ENCODE measurements at places on chromosomes 11 and 22. TPM values are rescaled to one million over a fixed set of nuclear protein-coding genes. Genes with fewer than 3 reads are reported as not detected.
A peak's percentile ranks its signal among the peaks of the same experiment; 100 is the strongest.

CCDC87 gene
- 1.1 TPM for total RNA-seq

SELENOO gene
- total RNA-seq = 19.9 TPM

CNIH2 gene
- total RNA-seq = not detected

BIRC3 gene
- 15.9 TPM for total RNA-seq

TSPAN32 gene
- 3.6 TPM for total RNA-seq

CRYBA4 gene
- not detected for total RNA-seq

DDTL gene
- total RNA-seq = not detected

FXYD6 gene
- total RNA-seq = 75.3 TPM

MGAT3 gene
- total RNA-seq = 2.8 TPM

CELF1 gene
- total RNA-seq = 146 TPM

SHANK3 gene
- total RNA-seq = 5.9 TPM

CHST1 gene
- 2.3 TPM for total RNA-seq

OOSP4B gene
- total RNA-seq = not detected

ADAMTS15 gene
- total RNA-seq = 11.8 TPM

CSNK2A3 gene
- total RNA-seq = 0.59 TPM

PDGFB gene
- total RNA-seq = 16.8 TPM

KCNK4 gene
- not detected for total RNA-seq

NPAS4 gene
- 0.27 TPM for total RNA-seq

BATF2 gene
- total RNA-seq = 3.4 TPM

DNA sequence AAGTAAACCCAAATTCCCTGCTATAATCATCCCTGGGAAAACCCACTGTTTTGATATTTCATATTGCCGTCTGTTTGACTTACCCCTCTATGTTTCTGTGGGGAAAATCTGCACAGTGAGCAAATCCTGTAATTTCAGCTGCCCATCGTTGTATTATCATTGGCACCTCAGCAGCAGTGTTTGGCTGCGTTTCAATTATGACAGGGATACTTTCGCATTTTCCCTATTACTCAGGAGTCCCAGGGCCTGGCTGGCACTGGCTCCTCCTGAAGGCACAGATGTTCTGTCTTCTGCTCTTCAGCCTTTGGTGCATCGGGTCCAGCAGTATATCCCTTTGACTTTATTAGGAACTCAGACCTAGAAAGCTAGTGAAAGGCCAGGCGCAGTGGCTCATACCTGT lies 12.2 kb upstream of the MMP12 start:
- H3K4me3 ChIP-seq = no peak overlapping the region
- H3K27ac ChIP-seq = no peak overlapping the region
- H3K4me1 ChIP-seq = no peaks in the 10 kb centered on the region
- ATAC-seq = no peak

GRCh38 chr22:30240541-30241417 lies 5.8 kb downstream of the LIF start:
- H3K4me3 ChIP-seq = no peak overlapping the region
- H3K27me3 ChIP-seq = peaks cover 34% of the 10 kb centered on the region
- H3K27ac ChIP-seq = no peak overlapping the region
- peaks cover 7% of the 10 kb centered on the region for H3K4me1 ChIP-seq
- no peak for ATAC-seq
- no peaks in the 10 kb centered on the region for H3K36me3 ChIP-seq

DNA sequence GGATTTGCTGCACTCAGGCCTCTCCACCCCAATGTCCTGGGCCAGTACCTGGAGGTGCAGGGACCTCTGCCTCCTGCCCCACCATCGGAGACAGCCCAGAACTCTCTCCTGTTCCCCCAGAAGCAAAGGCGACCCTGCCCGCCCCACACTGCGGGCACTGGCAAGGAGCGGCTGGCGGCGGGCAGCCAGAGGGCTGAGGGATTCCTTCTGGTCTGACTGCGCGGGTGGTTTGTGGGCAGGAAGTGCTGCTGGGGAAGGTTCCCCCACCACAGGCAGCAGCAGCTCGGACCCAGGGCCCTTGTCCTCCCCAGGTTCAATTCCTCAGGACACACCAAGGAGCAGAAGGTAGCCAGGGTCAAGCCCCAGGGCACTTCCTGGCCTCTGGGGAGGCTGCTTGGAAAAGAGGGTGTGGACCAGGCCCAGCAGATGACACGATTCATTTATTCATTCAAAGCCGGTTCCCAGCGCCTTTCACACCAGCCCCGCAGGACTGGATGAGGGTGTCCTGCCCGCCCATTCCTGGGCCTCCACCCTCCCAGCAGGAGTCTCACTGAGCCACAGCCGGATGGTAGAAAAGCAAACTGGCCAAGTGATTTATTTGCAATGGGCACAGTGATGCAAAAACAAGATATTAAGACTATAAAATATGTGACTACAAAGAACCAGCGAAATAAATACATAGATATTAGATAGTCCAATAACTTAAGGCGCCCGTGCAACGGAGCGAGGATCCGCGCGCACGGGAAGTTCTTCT lies 1.2 kb downstream of the PHLDA2 start:
- H3K27ac ChIP-seq = no peak overlapping the region
- peaks cover 32% of the 10 kb centered on the region for H3K4me1 ChIP-seq
- no peak overlapping the region for H3K4me3 ChIP-seq
- no peak for ATAC-seq
- H3K36me3 ChIP-seq = no peaks in the 10 kb centered on the region

DNA sequence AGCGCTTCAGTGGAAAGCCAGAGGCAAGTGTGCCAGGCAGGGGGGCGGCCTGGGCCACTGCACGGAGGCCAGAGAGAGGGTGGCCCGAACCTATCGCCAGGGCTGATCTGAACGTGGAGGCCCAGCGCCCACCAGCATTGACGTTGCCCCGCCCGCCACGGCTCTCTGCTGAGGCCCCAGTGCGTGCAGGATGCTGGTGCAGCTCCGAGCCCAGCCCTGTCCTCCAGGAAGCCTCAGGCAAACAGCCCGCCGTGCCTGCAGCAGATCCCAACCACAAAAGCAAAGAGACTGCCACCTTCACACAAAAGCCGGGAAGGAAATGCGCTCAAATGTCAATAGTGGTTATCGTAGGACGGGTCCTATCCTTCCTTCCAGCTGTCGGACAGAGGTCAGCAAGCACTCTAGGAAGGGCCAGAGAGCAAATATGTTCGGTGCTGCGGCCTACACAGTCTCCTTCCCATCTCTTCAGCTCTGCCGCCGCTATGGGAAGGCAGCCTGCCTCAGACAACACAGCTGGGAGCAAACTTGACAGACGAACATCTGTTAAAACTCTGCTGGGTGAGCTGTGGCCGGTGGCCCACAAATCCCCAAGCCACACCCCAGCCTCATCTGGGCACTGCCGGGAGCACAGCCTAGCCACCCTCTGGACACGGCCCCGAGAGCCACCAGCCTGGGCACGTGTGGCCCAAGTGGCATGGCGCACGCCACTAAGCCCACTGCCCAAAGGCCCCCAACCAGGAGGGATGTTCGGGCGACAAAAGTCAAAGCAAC lies 146.2 kb downstream of the CRYBB2 start:
- no peak for ATAC-seq
- no peaks in the 10 kb centered on the region for H3K27me3 ChIP-seq
- peaks cover 7% of the 10 kb centered on the region for H3K36me3 ChIP-seq
- no peak overlapping the region for H3K4me3 ChIP-seq
- no peak overlapping the region for H3K27ac ChIP-seq
- H3K4me1 ChIP-seq = no peaks in the 10 kb centered on the region

GRCh38 chr22:27614006-27614649 lies 187.4 kb downstream of the MN1 start:
- peaks cover 38% of the 10 kb centered on the region for H3K27me3 ChIP-seq
- H3K4me3 ChIP-seq = peak overlapping the region; percentile 41
- ATAC-seq = no peak
- no peak overlapping the region for H3K27ac ChIP-seq
- no peaks in the 10 kb centered on the region for H3K36me3 ChIP-seq
- peaks cover 15% of the 10 kb centered on the region for H3K4me1 ChIP-seq

DNA sequence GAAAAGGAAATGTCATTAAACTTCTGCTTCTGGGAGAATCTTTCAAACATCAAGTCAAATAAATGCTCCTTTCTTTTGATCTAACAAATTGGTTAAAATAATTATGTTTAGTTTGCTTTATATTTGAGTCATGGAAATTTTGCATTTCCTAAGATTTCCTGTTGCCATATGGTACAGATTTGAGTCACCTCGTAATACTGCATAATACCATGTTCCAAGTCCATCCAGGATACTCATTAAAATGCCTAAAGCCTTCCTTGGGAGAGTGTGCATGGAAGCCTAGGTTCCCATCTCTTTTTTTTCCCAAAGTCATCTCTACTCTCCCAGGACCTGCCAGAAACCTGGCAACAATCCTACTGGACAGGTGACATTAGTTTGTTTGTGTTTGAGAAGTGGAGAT lies 4.2 kb downstream of the OR9I1 start:
- H3K27ac ChIP-seq = no peak overlapping the region
- no peak for ATAC-seq
- H3K36me3 ChIP-seq = no peaks in the 10 kb centered on the region
- H3K4me3 ChIP-seq = no peak overlapping the region
- H3K27me3 ChIP-seq = no peaks in the 10 kb centered on the region

GRCh38 chr11:75632450-75632849 lies 36.4 kb downstream of the MAP6 start:
- ATAC-seq = no peak
- H3K27ac ChIP-seq = no peak overlapping the region
- H3K27me3 ChIP-seq = no peaks in the 10 kb centered on the region
- peaks cover under 1% of the 10 kb centered on the region for H3K36me3 ChIP-seq
- no peak overlapping the region for H3K4me3 ChIP-seq
- H3K4me1 ChIP-seq = peaks cover 59% of the 10 kb centered on the region

GRCh38 chr11:96396637-96397036 lies 6.8 kb downstream of the JRKL start:
- peaks cover 8% of the 10 kb centered on the region for H3K4me1 ChIP-seq
- H3K4me3 ChIP-seq = no peak overlapping the region
- no peaks in the 10 kb centered on the region for H3K36me3 ChIP-seq
- H3K27me3 ChIP-seq = no peaks in the 10 kb centered on the region
- H3K27ac ChIP-seq = no peak overlapping the region
- no peak for ATAC-seq

GRCh38 chr22:45534339-45535192 lies 31.9 kb downstream of the FBLN1 start:
- no peaks in the 10 kb centered on the region for H3K27me3 ChIP-seq
- H3K27ac ChIP-seq = peak overlapping the region; percentile 79
- ATAC-seq = peak; percentile 61

GRCh38 chr11:39113606-39114005 lies 2345.8 kb downstream of the LRRC4C start:
- no peaks in the 10 kb centered on the region for H3K36me3 ChIP-seq
- ATAC-seq = no peak
- H3K4me1 ChIP-seq = no peaks in the 10 kb centered on the region
- H3K27me3 ChIP-seq = no peaks in the 10 kb centered on the region
- no peak overlapping the region for H3K4me3 ChIP-seq
- no peak overlapping the region for H3K27ac ChIP-seq

DNA sequence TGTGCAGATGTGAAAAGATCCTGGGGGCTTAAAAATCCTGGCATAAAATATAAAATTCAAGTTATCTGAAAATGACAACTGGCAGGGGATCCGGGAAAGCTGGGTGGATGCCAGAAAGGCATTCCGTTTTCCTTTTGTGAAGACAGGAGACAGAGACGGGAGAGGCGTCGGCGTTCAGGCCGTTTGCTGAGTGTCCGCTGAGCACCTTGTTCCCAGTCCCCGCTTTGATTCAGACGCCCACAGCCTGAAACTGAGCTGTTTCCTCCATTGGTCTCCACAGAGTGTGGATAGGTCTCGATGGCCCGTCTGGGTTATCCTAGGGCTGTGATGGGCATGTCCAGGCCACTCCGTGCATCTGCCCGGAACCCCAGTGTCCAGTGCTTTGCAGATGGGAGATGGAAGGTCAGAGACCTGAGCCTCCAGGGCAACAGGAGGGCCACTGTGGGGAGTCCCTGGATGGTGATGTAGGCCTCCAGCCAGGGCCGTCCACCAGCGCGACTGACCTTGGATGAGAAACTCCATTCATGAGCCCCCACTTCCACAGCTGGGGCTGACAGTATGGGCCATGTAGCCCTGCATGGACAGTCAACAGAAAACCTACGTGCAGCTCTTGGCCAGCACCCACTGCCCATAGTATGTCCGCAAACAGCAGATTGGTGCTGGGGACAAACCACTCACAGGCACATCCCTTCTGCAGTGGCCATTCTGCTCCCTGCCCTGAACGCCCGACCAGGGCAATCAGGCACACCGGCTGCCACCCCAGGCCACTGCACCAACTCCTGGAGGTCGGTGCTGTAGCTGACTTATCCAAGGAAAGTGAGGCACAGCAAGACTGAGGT lies 11.6 kb downstream of the MRGPRF start:
- H3K27ac ChIP-seq = peak overlapping the region; percentile 99
- peaks cover 91% of the 10 kb centered on the region for H3K4me1 ChIP-seq
- no peak for ATAC-seq
- H3K27me3 ChIP-seq = no peaks in the 10 kb centered on the region

GRCh38 chr11:63476618-63477017 lies 14.3 kb downstream of the PLAAT5 start:
- H3K36me3 ChIP-seq = no peaks in the 10 kb centered on the region
- no peak overlapping the region for H3K27ac ChIP-seq
- no peaks in the 10 kb centered on the region for H3K4me1 ChIP-seq
- H3K4me3 ChIP-seq = no peak overlapping the region
- no peak for ATAC-seq

- no peak overlapping the region for H3K27ac ChIP-seq
- no peaks in the 10 kb centered on the region for H3K36me3 ChIP-seq
- ATAC-seq = no peak
- no peak overlapping the region for H3K4me3 ChIP-seq
- H3K4me1 ChIP-seq = no peaks in the 10 kb centered on the region
- no peaks in the 10 kb centered on the region for H3K27me3 ChIP-seq
These were observed 463.0 kb downstream of the NTM start for GRCh38 chr11:131833366-131833765.

GRCh38 chr11:30454111-30454510 lies 131.2 kb downstream of the ARL14EP start:
- no peaks in the 10 kb centered on the region for H3K27me3 ChIP-seq
- H3K4me3 ChIP-seq = no peak overlapping the region
- H3K4me1 ChIP-seq = peaks cover 20% of the 10 kb centered on the region
- peak overlapping the region; percentile 50 for H3K27ac ChIP-seq

GRCh38 chr11:86726118-86726753 lies 53.8 kb upstream of the ME3 start:
- H3K36me3 ChIP-seq = no peaks in the 10 kb centered on the region
- no peak overlapping the region for H3K4me3 ChIP-seq
- H3K4me1 ChIP-seq = no peaks in the 10 kb centered on the region
- no peaks in the 10 kb centered on the region for H3K27me3 ChIP-seq
- ATAC-seq = no peak

GRCh38 chr22:22753526-22754267 lies 109.3 kb downstream of the GGTLC2 start:
- H3K27me3 ChIP-seq = peaks cover 7% of the 10 kb centered on the region
- H3K36me3 ChIP-seq = no peaks in the 10 kb centered on the region
- ATAC-seq = no peak
- H3K4me3 ChIP-seq = no peak overlapping the region
- no peak overlapping the region for H3K27ac ChIP-seq

GRCh38 chr22:38446018-38446601 lies 8.9 kb downstream of the KCNJ4 start:
- no peaks in the 10 kb centered on the region for H3K4me1 ChIP-seq
- ATAC-seq = no peak
- H3K4me3 ChIP-seq = no peak overlapping the region
- H3K36me3 ChIP-seq = no peaks in the 10 kb centered on the region
- no peak overlapping the region for H3K27ac ChIP-seq
